ENCODE measurements at places on chromosomes 7 and 10.

- no peak for DNase-seq
Measured at GRCh38 chr7:47039089-47039648, 542.7 kb downstream of the TNS3 start.

DNA sequence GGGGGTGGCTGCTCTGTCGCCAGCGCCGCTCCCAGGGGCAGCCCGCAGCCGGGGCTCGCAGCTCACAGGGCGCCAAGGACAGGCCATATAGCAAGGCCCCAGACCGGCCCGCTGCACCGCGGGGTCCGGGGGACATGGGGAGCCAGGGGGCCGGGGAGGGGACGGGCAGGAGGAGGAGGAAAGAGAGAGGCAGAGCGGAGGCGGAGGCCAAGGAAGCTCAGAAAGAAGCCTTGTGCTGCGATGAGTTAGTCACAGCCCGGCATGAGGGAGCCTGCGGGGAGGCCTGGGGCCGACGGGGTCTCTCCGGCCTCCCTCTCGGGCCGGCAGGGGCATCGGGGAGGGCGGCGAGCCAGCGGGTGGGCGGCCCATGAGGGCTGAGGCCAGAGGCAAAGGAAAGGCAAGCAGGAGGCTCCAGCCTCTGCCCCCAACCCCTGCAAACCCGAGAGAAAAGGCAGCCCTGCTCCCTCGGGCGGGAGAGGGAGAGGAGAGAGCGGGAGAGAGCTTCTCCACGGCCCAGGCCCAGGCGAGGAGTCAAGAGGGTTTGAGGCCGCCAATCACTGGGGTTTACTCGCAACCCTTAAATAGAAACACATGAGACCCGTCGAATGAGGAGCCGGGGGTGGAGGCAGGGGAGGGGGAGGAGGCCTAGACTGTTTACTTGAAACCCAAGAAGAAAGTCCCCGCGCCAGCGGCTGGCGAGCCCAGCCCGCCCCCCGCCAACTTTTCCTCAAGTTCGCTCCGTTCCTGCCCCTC lies 167.9 kb downstream of the NEURL1 start:
- peak; percentile 43 for DNase-seq

DNA sequence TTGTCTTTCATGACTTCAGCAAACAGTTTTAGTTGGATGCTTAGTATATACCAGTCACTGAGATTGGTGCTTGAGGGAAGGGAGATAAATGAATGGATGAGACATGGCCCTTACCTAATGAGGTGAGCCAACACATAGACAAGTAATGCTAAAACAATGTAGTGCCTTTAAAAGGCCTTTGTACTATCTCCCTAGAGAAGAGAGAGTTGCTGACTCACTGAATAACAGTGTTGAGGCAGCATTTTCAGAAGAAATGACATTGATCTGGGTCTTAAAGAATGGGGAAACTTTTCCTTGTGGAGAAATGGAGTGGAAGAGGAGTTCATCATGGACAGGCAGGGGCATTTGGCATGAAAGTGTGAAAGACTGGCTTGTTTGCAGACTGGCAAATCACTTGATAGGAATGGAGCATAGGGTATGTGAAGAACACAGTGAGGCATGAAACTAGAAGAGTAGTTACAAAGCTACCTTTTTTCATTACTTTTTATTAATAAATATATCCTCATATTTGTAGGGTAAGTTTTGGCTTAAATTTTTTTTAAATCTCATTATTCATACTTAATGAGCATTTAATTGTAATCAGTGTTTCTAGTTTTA lies 91.2 kb downstream of the KAT6B start:
- peak; percentile 9 for DNase-seq

GRCh38 chr10:117360994-117361667 lies 14.1 kb downstream of the PDZD8 start:
- no peak for DNase-seq

- no peak for DNase-seq
Measured at GRCh38 chr10:104492329-104492940, 138.8 kb downstream of the CFAP58 start.

- no peak for DNase-seq
Measured at GRCh38 chr7:7956531-7957128, 12.0 kb upstream of the GLCCI1 start.

- DNase-seq = no peak
Measured at GRCh38 chr7:7695111-7695817, 23.1 kb downstream of the RPA3 start.

DNA sequence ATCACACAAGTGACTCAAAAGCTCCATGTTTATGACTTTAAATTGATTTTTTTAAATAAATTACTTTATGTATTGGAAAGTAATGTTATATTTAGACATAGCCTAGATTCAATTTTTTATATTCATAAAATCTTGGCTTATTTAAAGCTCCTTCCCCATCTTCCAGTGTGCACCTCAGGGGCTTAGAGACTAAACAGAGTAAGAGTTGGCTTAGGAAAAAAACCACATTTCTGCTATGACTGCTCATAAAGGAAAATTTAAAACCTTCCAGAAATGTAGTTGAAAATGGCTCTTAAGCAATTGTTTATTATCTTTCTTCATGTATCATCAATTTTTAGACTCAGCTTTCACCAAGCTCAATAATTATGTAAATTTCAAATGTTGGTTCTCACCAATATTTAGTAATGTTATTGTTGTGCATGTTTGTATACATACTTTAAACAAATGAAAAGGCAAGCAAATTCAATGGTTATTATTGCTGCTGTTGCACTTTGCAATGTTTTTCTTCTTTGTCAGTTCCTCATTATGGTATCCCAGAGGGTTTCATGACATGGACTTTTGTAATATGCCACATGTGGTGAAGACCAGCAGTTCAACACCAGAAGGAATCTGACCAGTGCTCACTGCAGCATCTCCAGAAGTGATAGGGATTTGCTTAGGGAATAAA lies 700.1 kb upstream of the ANKRD30A start:
- no peak for DNase-seq

GRCh38 chr7:117279931-117280557 lies 42.8 kb downstream of the WNT2 start:
- no peak for DNase-seq

DNA sequence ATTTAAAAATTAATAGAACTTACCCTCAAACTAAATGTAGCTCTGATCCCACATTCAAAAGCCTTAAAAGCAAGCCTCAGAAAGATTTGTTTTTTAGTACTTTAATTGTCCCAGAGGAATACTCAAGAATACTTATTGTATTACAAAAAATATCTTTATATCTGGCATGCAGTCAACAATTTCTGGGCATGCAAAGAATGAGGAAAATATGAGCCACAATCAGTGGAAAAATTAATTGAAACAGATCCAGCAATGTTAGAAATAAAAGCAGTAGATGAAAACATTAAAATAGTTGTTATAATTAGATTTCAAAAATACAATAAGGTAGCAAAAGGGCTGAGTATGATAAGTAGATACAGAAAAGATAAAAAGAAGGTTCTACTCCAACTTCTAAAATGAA lies 154.7 kb downstream of the PON1 start:
- no peak for DNase-seq

- DNase-seq = no peak
Measured at GRCh38 chr7:135160098-135160857, 10.2 kb downstream of the CYREN start.

- no peak for DNase-seq
Measured at GRCh38 chr7:2735744-2736143, 47.7 kb downstream of the AMZ1 start.

DNA sequence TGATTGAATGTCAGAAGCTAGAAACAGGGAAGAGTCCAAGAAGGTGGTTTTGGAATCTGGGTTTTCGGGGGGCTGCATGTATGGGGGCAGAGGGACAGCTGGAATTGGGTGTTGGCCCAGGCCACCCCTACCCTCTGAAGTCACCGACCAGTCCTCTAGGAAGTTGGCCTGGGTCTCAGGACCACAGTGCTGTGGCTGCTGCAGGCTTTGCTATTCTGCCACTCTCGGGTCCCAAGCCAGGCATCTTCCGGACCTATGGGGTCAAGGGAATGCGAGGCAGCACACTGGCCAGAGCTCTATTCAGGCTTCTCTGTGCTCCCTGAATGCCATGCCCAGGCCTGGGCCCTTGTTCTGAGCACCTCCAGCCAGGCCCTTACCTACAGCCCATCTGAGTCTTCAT lies 13.2 kb downstream of the FGF8 start:
- DNase-seq = no peak

GRCh38 chr10:68284062-68285001 lies 47.5 kb upstream of the HNRNPH3 start:
- no peak for DNase-seq

GRCh38 chr10:17229967-17230682 lies 2.1 kb downstream of the VIM start:
- peak; percentile 91 for DNase-seq

GRCh38 chr7:22907805-22908204 lies 85.2 kb upstream of the TOMM7 start:
- no peak for DNase-seq

DNA sequence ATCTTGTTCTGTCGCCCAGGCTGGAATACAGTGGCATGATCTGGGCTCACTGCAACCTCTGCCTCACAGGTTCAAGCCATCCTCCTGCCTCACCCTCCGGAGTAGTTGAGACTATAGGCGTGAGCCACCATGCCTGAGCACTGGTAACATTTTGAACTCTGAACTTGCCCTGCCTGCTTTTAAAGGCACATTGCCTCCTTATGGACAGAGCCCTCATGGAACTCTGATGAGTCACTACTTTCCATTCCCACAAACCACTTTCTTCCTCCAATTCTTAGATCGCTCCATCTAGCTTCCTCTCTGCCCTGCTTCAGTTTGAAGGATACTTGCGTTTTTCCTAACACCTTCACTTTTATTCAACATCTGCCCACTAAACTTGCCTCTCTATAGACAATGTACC lies 38.1 kb downstream of the PRPS1L1 start:
- no peak for DNase-seq

DNA sequence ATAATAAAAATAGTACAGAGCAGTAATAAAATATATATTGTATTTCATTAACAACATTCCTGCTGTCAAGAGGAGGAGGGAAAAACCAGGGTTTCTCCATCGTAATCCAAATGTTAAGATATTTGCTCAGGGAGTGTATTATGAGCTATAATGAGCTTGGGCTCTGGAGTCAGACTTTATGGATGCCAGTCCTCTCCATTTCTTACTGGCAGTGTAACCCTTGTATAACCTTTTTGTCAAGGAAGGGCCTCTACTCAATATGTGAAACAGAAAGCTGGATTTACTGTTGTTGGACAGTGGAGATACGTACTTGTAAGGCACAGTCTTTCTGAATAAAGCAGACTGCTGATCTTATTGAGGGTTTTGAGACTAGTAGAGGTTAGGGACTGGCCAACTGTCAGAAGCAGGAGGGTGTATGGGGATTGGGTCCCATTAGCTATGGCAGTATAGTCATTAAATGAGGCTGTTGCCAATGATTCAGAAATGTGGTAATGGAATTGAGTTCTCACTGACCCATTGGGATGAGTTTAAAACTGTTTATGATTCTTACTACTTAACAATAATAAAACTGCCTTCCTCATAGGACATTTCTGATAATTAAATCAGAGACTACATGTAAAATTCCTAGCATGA lies 56.5 kb downstream of the ZNF277 start:
- no peak for DNase-seq

DNA sequence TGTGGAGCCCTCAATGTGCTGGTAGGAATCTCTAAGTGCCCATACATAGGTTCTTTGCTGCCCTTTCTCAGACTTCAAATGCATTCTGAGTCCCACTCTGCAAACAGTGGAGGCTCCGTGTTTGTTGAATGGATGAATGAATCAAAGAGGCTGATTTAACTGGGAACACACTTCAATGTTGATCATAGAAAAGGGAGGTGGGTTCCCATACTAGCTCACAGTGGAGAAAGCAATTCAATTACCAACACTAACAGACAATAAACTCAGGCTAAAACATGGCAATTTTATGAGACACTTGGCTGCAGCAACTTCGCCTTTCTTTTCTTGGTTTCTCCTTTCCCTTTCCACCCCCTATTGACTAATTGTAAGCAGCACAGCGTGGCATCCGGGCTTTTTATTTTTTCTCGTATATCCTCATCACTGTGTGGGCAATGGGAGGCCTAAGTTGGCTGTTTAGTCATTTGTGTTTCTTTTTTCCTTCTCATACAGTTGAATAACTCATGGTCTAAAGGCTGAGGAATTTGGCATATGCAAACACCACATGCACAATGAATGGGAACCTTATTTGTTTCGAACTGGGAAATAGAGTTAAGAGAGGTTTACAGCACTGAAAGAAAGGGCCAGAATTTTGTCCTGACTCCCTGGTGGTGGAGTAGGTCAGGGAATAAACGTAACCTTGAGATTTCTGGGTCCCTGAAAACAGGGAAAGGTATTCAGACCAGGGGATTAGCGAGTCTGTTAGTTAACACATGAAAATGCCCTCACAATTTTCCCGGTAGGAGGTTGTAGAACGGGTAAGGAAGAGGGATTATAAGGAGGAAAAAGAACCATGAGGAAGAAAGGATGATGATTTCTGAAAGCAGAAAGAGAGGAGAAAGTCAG lies 858.5 kb downstream of the KCNMA1 start:
- DNase-seq = no peak

Data from Calu3 (cell line).